ENCODE measurements at places on chromosomes 6 and 20.
A peak's percentile ranks its signal among the peaks of the same experiment; 100 is the strongest.

- no peak for DNase-seq
Observed at GRCh38 chr20:62202676-62203377, 17.3 kb downstream of the HRH3 start.

DNA sequence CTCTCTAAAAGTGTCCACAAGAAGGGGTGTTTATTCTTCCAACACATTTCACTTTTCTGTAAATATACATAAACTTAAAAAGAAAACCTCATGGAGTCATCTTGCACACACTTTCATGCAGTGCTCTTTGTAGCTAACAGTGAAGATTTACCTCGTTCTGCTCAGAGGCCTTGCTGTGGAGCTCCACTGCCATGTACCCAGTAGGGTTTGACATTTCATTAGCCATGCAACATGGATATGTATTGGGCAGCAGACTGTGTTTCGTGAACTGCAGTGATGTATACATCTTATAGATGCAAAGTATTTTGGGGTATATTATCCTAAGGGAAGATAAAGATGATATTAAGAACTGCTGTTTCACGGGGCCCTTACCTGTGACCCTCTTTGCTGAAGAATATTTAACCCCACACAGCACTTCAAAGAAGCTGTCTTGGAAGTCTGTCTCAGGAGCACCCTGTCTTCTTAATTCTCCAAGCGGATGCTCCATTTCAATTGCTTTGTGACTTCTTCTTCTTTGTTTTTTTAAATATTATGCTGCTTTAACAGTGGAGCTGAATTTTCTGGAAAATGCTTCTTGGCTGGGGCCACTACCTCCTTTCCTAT is 17.9 kb downstream of the IRF4 start:
- DNase-seq = no peak

DNA sequence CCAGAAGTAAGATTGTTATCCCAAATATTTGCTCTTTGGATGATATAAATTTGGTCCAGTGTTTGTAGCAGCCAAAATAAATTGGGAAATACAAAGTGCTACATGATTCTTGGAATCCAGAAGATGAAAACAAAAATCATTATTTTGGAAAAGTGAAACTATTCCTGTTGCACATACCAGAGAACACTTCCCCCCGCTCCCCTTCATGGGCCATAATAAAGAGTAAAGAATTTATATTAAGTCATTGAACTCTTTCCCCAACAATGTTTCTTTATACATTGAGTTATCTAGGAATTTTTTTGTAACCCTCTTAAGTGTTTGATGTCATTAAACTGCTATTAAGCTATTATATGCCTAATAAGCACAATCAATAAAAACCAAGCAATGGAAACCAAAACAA is 490.4 kb upstream of the HS3ST5 start:
- no peak for DNase-seq

- no peak for DNase-seq
Observed at GRCh38 chr6:158175111-158175510, 7.0 kb downstream of the GTF2H5 start.

GRCh38 chr20:23659989-23660837 is 22.5 kb upstream of the CST3 start:
- peak; percentile 48 for DNase-seq

DNA sequence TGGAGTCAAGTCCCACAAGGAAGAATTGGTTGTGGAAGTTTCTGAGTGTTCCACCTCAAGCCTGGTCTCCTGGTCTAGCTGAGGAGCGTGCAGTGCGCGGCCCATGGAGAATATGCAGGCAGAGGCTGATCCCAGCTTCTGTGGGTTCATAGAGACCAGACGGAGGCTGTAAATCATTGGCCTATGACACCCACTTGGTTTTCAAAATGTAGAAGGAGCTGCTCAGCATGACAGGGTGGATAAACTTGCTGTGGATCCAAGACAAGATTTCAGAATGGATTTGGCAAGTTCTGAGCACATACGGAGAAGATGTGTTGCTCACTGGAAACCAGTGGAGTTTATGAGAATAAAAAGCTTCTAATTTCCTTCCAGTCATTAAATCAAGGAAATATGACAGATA is 744 bp downstream of the KIF25 start:
- no peak for DNase-seq

DNA sequence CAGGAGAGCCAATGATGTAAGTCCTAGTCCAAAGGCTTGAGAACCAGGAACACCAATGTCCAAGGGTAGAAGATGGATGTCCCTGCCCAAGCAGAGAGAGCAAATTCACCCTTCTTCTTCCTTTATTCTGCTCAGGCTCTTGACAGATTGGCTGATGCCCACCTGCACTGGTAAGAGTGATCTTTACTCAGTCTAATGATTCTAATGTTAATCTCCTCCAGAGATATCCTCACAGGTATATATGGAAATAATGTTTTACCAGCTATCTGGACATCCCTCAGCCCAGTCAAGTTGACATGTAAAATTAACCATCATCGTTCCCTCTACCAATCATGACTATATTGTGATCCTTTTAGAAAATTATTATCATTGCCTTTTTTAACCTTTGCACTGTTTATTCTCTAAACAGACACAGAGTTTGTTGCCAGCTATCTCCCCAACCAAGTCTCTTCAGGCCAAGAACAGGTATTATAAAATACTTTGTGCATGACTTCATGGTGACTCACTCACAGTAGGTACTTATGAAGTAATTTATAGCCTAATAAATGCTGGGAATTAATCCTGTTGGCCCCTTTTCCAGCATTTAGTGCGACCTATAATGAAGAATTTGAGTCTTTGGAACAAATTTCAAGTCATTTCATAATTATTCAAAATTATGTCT is 26.2 kb upstream of the TSHZ2 start:
- DNase-seq = no peak

- DNase-seq = no peak
Observed at GRCh38 chr6:130517444-130517931, 151.7 kb downstream of the TMEM200A start.

GRCh38 chr6:118645395-118645794 is 6.0 kb downstream of the CEP85L start:
- DNase-seq = no peak

- DNase-seq = no peak
Observed at GRCh38 chr6:166691746-166692145, 64.7 kb upstream of the RPS6KA2 start.

DNA sequence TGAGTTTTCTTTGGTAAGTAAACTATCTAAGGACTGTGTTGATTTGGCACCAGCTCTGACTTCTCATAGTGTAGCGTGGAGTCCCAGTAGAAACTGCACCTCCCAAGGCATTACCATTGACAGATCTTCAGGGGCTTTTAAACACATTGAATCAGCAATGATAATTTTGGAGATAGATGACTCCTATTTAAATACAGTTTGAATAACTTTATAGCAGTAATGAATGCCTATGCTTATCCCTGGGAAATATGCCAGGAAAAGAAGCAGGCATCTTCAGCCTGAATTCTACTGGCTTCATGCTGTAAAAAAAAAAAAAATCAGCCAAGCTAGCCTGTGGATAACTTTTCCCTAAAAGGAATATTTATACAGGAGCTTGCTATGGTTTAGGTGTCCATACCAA is 895.9 kb downstream of the EYS start:
- no peak for DNase-seq

DNA sequence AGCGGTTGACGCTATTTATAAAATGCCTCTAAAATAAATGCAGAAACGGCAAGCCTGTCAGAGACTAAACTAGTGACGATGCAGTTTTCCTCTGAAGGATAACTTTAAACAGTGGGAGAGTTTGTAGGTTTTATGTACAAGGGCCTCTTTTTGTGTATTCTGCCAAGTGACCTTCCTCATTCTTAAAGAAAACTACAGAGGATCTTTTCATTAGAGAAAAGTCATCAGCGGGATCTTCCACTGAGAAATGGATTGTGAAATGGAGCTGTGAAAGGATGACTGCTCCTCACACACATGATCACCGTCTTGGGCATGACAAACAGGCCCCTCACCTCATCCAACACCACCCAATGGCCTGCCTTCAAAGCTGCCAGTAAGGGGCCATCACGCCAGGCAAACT is 89.0 kb upstream of the LYRM2 start:
- DNase-seq = no peak

DNA sequence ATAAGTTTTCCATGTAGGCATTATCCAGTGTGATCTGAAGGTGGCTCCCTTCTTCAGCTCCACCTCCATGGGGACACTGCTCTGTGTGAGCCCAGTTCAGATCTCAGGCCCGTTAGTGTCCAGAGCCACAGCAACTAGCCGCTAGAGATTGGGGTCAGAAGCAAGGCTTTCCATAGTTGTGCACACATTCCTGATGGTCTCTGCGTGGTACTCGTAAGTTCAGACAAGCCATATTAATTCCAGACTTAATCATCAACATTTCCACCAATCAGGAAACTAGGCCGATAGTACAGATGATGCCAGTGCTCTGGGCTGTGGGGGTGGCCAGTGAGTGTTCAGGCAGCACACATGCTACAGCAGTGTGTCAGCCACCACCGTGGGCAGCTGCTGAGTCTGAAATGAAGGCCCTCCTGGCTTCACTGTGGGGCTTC is 17.5 kb upstream of the SYNCRIP start:
- DNase-seq = no peak

- DNase-seq = no peak
Observed at GRCh38 chr6:44527583-44528369, 140.3 kb downstream of the CDC5L start.

DNA sequence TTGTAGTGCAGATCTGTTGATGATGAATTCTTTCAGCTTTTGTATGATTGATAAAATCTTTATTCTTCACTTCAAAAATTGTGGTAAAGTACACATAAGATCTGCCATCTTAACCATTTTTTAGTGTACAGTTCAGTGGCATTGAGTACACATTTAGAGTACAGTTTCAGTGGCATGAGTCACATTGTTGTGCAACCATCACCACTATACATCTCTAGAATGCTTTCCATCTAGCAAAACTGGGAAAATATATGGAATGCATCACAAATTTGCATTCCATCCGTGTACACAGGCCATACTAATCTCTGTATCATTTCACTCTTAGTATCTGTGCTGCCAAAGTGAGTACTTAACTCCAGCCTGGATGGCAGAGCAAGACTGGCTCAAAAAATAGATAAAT is 28.7 kb downstream of the SIRPD start:
- no peak for DNase-seq

- no peak for DNase-seq
Observed at GRCh38 chr6:43759136-43759906, 10.7 kb upstream of the VEGFA start.

DNA sequence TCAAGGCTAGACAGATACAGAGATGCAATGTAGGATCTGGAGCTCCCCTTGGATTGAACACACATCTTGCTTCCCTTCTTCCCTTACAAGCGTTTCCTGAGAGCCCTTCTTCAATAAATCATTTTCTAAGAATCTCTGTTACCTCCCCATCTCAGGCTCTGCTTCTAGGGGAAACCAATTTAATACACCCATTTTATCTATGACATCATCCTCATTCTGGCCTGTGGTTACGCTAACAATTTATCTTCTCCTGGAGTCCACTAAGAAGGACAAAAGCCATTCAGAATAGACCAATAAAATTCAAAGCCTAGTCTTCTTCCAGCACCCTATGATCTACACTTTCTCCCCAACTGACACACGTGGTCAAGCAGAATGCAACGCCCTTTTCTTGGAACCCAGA is 390.1 kb downstream of the PLCB1 start:
- no peak for DNase-seq

GRCh38 chr20:58579069-58579818 is 64.0 kb upstream of the APCDD1L start:
- DNase-seq = no peak

DNA sequence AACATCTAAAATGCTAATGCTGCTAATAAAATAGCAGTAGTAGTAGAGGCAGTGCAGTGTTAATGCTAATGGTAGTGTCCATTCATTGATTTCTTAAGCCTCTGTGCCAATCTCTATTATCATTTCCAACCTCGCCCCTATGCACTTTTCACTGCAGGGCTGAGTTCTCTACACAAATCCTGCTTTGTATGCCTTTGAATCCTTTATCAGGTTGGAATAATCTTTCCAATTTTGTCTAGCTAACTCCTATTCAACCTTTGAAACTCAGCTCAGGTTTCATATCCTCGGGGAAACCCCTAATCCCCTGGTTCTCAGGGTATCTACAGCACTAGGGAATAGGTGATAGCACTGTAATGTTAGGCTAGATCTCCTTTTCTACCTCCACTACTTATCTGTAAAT is 284.0 kb upstream of the RUNX2 start:
- no peak for DNase-seq

- no peak for DNase-seq
Observed at GRCh38 chr6:129252377-129253071, 369.6 kb downstream of the LAMA2 start.

- DNase-seq = no peak
Observed at GRCh38 chr20:58447511-58448391, 58.7 kb downstream of the VAPB start.

GRCh38 chr6:22368794-22369193 is 72.0 kb upstream of the PRL start:
- no peak for DNase-seq

GRCh38 chr6:112183271-112183671 is 71.1 kb downstream of the LAMA4 start:
- no peak for DNase-seq

DNA sequence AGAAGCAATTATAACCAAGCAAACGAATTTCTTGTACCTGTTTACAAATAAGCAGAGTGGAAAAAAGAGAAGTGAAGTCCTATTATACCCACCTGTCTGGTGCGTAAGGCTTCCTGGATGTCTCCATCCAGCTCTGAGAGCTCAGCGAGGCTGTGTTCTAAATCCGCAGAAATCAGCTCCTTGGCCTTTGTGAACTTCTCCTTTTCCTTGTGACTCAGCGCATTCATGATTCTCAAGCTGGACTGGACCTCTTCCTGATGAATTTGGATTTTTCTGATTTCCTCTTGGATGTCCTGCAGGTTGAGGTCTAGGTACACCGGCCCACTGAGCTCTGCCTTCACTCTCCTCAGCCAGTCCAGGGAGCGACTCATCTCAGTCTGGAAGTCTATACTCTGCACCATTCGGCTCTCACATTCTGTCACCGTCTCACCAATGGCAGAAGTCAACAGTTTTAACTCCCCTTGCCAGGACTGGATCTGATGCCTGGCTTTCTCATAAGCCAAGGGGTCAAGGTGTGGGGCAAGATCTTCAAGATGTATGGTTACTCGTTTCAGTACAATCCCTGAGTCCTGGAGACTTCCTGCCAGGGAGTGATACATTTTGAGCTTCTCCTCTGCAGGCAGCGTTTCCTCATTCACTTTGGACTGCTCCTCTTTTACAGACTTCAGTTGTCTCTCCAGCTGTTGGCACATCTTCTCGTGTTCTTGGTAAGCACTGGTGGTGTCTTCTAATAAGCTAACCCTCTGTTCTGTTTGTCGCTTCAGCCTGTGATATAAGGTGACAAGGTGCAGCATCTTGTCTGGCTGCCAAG is 307.3 kb downstream of the SYNE1 start:
- DNase-seq = no peak

- no peak for DNase-seq
Observed at GRCh38 chr20:12211361-12211760, 293.7 kb downstream of the BTBD3 start.

- peak; percentile 49 for DNase-seq
Observed at GRCh38 chr20:3727401-3728021, 5.0 kb upstream of the HSPA12B start.

- no peak for DNase-seq
Observed at GRCh38 chr6:152129691-152130151, 322.2 kb downstream of the ESR1 start.

Measured in muscle of arm (tissue), 14 donors.